H4 (cell line): ENCODE measurements at places on chromosomes 13 and 19. TPM values are rescaled to one million over a fixed set of nuclear protein-coding genes. Genes with fewer than 3 reads are reported as not detected.

The URAD gene
- total RNA-seq = not detected in 2 replicates

The RNF17 gene
- not detected in 2 replicates for total RNA-seq

The RNF113B gene
- total RNA-seq = not detected in 2 replicates

The HCN2 gene
- total RNA-seq = 4.5 and 4.6 TPM in 2 replicates

The MAB21L1 gene
- 0.99 and 1.2 TPM in 2 replicates for total RNA-seq

The ZFP28 gene
- 3.9 and 4.7 TPM in 2 replicates for total RNA-seq

The KLK4 gene
- not detected in 2 replicates for total RNA-seq

GRCh38 chr19:5046339-5047039 is 77.6 kb downstream of the KDM4B start:
- DNase-seq = peak; percentile 58

- DNase-seq = no peak
Observed at GRCh38 chr13:57641051-57641450, 9.5 kb downstream of the PCDH17 start.

- DNase-seq = no peak
Observed at GRCh38 chr13:108084840-108085239, 130.5 kb downstream of the LIG4 start.

DNA sequence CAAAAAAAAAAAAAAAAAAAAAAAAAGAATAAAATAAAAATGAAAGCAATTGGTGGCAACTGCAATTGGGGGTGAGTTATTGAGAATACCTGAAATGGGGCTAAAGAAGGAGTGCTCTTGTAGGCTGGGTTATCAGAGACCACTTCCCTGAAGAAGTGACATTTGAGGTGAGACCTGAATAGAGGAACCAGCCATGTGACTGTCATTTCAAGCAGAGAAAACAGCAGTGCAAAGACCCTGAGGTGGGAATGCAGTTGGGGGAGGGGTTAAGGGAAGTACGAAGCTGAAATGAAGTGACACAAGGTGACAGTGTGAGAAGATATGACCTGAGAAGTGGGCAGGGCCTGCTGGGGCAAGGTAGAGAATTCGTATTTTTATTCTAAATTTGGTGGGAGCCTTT is 4.3 kb upstream of the PALM3 start:
- no peak for DNase-seq

GRCh38 chr13:59957438-59957837 is 206.3 kb downstream of the DIAPH3 start:
- no peak for DNase-seq

DNA sequence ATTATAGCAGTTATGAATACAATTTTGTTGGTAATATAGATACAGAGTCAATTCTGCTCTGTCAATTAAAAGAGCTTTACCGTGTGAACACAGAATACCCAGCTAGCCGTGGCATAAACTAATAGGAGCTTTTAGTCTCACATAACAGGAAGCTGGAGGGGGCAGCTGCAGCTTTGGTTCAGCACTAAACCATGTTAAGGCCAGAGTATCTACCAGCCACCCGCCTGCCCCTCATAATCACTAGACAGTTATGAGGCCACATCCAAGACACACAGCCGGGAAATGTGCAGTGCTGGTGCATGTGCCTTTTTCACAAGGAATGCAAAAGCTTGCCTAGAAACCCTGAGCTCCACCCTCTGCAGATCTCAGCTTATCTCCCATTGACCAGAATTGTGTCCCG is 62.3 kb downstream of the SGCG start:
- no peak for DNase-seq
